ENCODE measurements at places on chromosomes 4 and X. TPM values are rescaled to one million over a fixed set of nuclear protein-coding genes. Genes with fewer than 3 reads are reported as not detected.
A peak's percentile ranks its signal among the peaks of the same experiment; 100 is the strongest.

DNA sequence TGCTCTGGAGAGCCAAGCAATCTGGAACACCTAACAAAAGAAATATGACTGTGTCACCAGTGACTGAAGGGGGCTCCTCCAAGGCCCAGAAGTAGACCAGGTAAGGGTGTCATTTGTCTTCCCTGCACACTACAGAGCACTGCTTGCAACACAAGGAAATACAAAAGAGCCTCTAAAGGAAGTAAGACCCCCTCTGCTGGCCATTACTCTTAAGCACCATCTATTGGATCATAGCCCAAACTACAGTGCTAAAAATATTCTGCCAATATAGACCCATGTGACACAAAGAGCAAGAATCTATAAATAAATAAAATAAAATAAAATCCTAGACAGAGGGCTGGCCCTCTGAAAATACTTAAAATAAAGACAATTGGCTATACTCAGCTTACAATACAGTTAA lies 528.7 kb downstream of the TMA16 start:
- H3K27me3 ChIP-seq = no peaks in the 10 kb centered on the region
- H3K4me1 ChIP-seq = no peaks in the 10 kb centered on the region
- no peak overlapping the region for H3K27ac ChIP-seq
- no peak overlapping the region for H3K4me3 ChIP-seq

- no peak for DNase-seq
- H3K27me3 ChIP-seq = peaks cover 4% of the 10 kb centered on the region
- no peaks in the 10 kb centered on the region for H3K36me3 ChIP-seq
- H3K4me1 ChIP-seq = no peaks in the 10 kb centered on the region
- no peak overlapping the region for H3K4me3 ChIP-seq
These were observed 98.4 kb upstream of the MAGEE2 start for GRCh38 chrX:75883446-75883845.

GRCh38 chr4:97558204-97558778 lies 585.0 kb downstream of the STPG2 start:
- no peak for DNase-seq
- H3K27me3 ChIP-seq = no peaks in the 10 kb centered on the region
- H3K36me3 ChIP-seq = no peaks in the 10 kb centered on the region
- H3K4me1 ChIP-seq = no peaks in the 10 kb centered on the region

DNA sequence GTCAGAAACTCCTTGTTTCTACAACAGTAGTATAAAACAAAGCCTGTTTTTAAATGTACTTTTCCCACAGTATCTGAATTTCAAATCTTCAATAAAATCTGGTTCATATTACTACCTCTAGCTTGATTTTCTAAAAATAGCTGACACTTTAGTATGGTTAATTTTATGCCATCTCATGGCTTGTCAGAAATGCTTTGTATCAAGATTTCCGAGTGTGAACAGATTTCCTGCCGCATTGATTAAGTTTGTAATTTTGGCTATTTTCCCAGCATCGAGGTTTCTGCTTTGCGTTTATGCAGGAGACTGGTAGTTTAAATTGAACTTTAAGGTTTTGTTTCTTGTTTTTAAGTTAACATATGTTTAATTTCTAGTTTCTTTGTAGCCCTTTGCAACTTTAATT lies 44.2 kb downstream of the CLCN3 start:
- H3K4me3 ChIP-seq = no peak overlapping the region
- H3K4me1 ChIP-seq = peaks cover 9% of the 10 kb centered on the region
- no peaks in the 10 kb centered on the region for H3K27me3 ChIP-seq
- no peak overlapping the region for H3K27ac ChIP-seq
- DNase-seq = no peak
- H3K36me3 ChIP-seq = peaks cover 3% of the 10 kb centered on the region

GRCh38 chr4:45554423-45554822 lies 569.4 kb downstream of the GABRG1 start:
- H3K4me3 ChIP-seq = no peak overlapping the region
- DNase-seq = no peak
- no peaks in the 10 kb centered on the region for H3K36me3 ChIP-seq
- no peaks in the 10 kb centered on the region for H3K4me1 ChIP-seq
- no peak overlapping the region for H3K27ac ChIP-seq

DNA sequence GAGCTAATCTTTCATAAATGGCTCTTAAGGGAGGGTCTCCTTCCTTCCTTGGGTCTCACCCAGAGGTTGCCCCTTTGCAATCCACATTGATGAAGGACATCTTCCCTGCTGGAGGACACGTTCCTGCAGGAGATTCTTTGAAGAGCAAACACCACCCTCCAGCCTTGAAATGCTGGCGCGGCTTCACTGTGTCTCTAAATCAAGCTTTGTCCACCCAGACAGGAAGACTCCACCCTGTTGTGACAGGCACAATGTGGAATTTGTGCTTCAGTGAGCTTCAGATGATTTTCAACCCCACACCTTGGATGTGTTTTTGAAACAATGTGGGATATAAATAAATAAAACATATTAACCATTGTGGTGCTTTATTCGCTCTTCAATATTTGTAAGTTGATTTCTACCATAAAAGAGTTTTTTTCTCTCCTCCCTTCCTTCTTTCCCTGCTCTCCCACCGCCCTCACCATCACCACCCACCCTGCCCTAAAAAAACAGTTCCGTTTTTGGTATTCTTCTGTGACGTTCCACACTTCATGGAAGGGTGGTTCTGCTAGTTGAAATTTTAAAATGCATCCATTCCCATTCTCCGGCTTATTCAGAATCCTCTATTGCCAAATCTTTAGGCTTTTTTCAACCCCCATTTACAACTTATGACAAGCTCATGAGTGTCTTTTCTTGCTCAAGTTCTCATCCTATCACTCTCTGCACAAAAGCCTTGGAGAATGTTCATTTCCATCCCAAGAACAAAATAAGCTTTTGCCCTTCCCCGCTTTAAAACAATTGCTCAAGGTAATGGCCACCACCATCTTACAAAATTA lies 264.3 kb downstream of the RAPGEF2 start:
- no peaks in the 10 kb centered on the region for H3K27me3 ChIP-seq
- peaks cover 10% of the 10 kb centered on the region for H3K36me3 ChIP-seq
- DNase-seq = no peak
- H3K4me3 ChIP-seq = no peak overlapping the region

DNA sequence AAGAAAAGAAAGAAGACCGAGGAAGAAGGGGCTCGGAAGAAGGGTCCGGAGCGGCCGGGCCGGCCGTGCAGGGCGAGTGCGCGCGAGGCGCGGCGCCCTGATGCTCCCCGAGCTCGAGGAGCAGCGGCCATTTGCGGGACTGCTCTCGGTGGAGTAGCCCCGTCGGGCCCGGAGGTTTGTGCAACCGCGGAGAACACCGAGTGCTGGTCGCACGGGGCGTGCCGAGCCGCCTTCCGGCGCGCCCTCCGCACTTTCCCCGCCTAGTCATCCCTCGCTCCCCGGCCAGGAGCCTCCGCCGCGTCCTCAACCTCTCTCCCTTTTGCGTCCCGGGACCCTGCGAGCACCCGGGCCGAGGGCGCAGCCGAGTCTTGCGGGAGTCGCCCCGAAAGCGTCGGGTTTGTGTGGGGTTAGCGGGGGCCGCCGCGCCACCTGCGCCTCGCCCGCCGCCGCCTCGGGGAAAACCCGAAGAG lies 127.4 kb downstream of the LAS1L start:
- H3K4me1 ChIP-seq = no peaks in the 10 kb centered on the region
- no peak overlapping the region for H3K4me3 ChIP-seq
- H3K27ac ChIP-seq = no peak overlapping the region
- peaks cover 51% of the 10 kb centered on the region for H3K27me3 ChIP-seq
- H3K36me3 ChIP-seq = no peaks in the 10 kb centered on the region

DNA sequence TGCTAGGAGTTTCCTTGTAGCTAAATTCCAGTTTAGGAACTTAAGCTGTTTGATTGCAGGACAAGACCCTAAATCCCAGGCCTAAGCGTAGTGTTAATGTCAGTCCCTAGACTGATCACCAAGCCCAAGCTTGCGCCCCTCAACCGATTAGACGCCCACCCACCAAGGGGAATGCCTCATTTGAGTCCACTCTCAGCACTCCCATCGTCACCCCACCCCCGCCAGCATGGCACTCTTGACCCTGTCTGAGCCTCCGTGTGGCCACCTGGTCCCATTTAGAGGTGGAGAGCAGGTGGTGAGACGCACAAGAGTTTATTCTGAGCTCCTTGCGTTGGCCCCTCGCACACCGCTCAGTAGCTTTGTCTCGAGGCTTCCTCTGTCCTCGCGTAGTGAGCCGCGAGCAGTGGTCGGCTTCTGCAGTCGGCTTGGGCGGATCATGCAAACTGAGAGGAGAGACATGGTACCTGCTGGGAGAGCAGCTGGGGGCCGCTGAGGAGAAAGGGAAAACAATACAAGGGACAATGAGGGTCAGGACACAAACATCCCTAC lies 48.5 kb upstream of the ZNF157 start:
- no peaks in the 10 kb centered on the region for H3K4me1 ChIP-seq
- no peak overlapping the region for H3K4me3 ChIP-seq
- no peaks in the 10 kb centered on the region for H3K27me3 ChIP-seq
- H3K36me3 ChIP-seq = no peaks in the 10 kb centered on the region
- H3K27ac ChIP-seq = no peak overlapping the region

- no peak overlapping the region for H3K4me3 ChIP-seq
- H3K27ac ChIP-seq = no peak overlapping the region
- H3K27me3 ChIP-seq = no peaks in the 10 kb centered on the region
- H3K4me1 ChIP-seq = no peaks in the 10 kb centered on the region
- DNase-seq = peak; percentile 18
These were observed 367.0 kb upstream of the ATOH1 start for GRCh38 chr4:93461541-93461940.

DNA sequence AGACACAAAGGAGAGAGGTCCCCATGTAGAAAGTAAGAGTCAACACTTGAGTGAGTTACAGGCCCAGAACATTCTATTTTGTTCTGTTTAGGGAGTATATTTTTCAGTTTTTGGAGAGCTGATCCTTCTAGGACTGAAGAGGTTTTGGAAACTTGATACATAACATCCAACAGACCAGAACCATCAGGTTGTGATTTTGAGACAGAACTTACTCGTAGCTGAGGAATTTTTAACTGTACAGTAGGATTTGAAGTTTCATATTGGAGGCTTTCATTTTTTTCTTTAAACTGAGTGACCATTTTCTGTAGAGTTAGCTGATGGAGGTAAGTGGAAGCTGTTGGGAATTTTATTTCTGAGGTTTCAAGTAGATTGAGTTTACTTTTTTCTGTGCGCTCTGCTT lies 73.3 kb downstream of the NCAPG start:
- H3K27me3 ChIP-seq = no peaks in the 10 kb centered on the region
- no peak for DNase-seq
- H3K27ac ChIP-seq = no peak overlapping the region
- H3K36me3 ChIP-seq = no peaks in the 10 kb centered on the region
- no peak overlapping the region for H3K4me3 ChIP-seq

DNA sequence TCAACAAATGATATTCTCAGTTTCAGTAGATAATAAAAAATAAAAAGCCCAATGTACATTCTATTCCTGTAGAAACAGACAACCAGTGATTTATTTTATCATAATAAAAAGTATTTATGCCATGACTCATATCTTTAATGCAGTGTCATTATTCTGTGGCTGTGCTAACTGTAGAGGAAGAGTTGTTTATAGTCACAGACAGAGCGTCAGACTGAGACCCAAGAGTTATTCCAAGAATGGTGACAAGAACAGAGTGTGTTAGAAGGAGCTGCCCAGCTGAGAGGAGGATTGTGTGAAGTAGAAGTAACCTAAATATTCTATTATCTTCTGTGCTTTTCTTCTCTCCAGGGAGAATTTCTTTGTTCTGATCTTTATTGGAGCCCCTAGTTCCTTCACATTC lies 210.7 kb downstream of the PPP1R2C start:
- H3K27ac ChIP-seq = no peak overlapping the region
- DNase-seq = no peak
- no peaks in the 10 kb centered on the region for H3K36me3 ChIP-seq
- no peaks in the 10 kb centered on the region for H3K27me3 ChIP-seq

GRCh38 chrX:133546441-133546840 lies 131.2 kb upstream of the GPC4 start:
- no peaks in the 10 kb centered on the region for H3K4me1 ChIP-seq
- H3K4me3 ChIP-seq = no peak overlapping the region
- H3K27me3 ChIP-seq = no peaks in the 10 kb centered on the region
- H3K27ac ChIP-seq = no peak overlapping the region
- no peak for DNase-seq
- no peaks in the 10 kb centered on the region for H3K36me3 ChIP-seq

GRCh38 chr4:80029364-80029763 lies 43.7 kb downstream of the ANTXR2 start:
- DNase-seq = no peak
- no peak overlapping the region for H3K4me3 ChIP-seq
- no peaks in the 10 kb centered on the region for H3K36me3 ChIP-seq
- H3K27me3 ChIP-seq = no peaks in the 10 kb centered on the region

DNA sequence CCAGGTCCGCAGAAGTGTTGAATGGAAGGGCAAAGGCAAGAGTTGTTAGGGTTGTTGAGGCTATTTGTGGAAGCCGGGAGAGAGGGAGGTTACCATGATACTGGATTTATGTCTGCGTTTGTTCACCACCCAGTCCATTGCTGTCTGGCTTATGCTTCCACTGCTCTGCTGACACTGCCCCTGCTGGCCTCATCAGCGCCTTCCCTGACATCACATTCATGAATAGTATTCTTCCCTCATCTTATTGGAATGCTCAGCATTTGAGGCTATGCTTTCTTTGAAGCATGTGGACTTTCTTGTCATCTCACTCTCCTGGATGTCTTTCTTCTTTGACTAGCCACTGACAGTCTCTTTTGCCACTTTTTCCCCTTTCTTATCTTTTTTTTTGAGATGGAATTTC lies 10.3 kb downstream of the GNL3L start:
- H3K4me3 ChIP-seq = no peak overlapping the region
- H3K27ac ChIP-seq = no peak overlapping the region
- DNase-seq = no peak

- no peaks in the 10 kb centered on the region for H3K36me3 ChIP-seq
- DNase-seq = no peak
- H3K27me3 ChIP-seq = no peaks in the 10 kb centered on the region
These were observed 535.4 kb upstream of the NDST4 start for GRCh38 chr4:115648786-115649185.

- no peak overlapping the region for H3K27ac ChIP-seq
- DNase-seq = no peak
- H3K4me1 ChIP-seq = no peaks in the 10 kb centered on the region
- H3K4me3 ChIP-seq = no peak overlapping the region
- no peaks in the 10 kb centered on the region for H3K36me3 ChIP-seq
These were observed 74.9 kb downstream of the NYX start for GRCh38 chrX:41522081-41522480.

GRCh38 chrX:134244043-134244442 lies 7.1 kb downstream of the CCDC160 start:
- no peak for DNase-seq
- no peaks in the 10 kb centered on the region for H3K4me1 ChIP-seq
- no peak overlapping the region for H3K4me3 ChIP-seq
- H3K36me3 ChIP-seq = no peaks in the 10 kb centered on the region

- no peaks in the 10 kb centered on the region for H3K36me3 ChIP-seq
- H3K4me3 ChIP-seq = no peak overlapping the region
- H3K27me3 ChIP-seq = peaks cover 9% of the 10 kb centered on the region
- DNase-seq = no peak
- no peak overlapping the region for H3K27ac ChIP-seq
These were observed 9.1 kb downstream of the SOX3 start for GRCh38 chrX:140495739-140496138.

The GABRB1 gene
- 0.26 TPM for polyA plus RNA-seq

The CLTRN gene
- 2.5 TPM for polyA plus RNA-seq

The TCEAL2 gene
- polyA plus RNA-seq = 2.1 TPM

The ZNF280C gene
- 10.2 TPM for polyA plus RNA-seq

The FREM3 gene
- 9.8 TPM for polyA plus RNA-seq

The PPP4R3C gene
- not detected for polyA plus RNA-seq

The MND1 gene
- polyA plus RNA-seq = 13.1 TPM

The CT45A3 gene
- polyA plus RNA-seq = not detected

All from left lung (tissue), 14 donors.